ENCODE measurements at places on chromosomes 5 and 9.
A peak's percentile ranks its signal among the peaks of the same experiment; 100 is the strongest.

GRCh38 chr9:117072216-117072615 lies 342.6 kb downstream of the ASTN2 start:
- DNase-seq: no peak

GRCh38 chr9:15299374-15299939 lies 7.6 kb downstream of the TTC39B start:
- no peak for DNase-seq

DNA sequence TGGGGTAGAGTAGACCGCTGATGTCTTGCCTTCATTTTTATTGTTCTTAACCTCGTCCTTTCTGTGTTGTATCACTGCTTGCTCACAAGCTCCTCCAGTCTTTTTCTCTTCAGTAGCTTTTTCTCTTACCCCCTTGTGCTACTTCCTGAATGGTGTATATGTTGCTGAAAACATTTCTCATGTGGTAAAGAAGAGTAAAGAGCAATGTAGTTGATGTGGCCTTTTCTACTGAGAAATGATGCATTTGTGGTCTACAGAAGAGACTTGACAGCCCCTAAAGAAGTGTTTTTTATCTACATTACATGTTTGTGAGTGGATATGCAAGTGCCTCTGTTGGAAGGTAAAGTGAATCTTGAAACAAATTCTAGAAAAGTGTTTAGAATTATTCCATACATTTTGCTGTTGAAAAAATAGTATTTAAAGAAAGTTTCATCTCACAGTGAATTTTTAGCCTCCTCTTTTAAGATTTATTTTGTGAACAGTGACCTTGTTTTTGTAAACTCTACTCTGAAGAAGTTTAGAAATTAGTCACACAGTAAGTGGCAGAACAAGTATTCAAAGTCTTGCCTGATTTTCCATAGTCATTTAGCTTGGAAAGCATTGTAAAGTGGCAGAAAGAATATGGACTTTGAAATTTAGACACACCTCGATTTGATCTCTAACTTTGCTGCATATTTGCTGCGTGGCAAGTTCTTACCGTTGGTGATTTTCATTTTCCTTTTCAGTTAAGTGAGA lies 17.4 kb downstream of the CDC42SE2 start:
- DNase-seq: no peak

DNA sequence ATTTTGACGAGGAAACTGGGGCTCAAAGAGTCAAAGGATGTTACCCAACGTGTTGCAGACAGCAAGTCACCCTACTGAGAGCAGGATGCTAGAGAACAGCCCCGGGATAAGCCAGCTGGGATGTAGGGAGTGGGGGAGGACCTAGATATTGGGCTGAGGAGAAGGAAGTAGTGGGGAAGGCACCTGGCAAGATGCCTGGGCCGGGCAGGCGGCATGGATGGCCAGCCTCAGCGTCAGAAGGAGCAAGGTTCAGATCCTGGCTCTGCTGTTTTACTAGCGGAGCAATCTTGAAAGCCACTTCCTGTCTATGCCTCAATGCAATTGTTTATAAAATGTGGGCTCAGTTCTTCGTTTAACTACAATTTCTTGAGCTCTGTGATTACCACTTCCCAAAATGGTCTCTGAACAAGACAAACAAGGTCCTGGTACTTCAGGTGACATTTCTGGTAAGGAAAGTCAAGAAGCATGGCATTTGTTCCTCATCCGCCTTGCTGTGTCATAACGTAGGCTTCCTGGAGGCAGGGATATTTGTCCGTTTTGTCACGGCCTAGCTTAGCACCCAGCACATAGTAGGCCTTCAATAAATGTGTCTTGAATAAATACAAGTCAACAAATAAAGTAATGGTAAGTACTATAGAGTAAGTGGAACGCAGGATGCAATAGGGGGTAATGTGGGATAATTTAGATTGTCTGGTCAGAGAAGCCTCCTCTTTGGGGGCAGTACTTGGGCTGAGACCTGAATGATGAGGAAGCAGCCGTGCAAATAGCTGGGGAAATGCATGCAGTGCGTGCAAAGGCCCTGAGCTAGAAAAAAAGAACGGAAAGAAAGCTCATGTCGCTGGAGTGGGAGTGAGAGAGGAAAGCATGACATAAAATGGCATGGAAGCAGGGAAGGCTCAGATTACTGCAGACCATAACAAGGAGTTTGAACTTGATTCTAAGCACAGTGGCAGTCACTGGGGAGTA lies 70.5 kb downstream of the SMIM23 start:
- no peak for DNase-seq

DNA sequence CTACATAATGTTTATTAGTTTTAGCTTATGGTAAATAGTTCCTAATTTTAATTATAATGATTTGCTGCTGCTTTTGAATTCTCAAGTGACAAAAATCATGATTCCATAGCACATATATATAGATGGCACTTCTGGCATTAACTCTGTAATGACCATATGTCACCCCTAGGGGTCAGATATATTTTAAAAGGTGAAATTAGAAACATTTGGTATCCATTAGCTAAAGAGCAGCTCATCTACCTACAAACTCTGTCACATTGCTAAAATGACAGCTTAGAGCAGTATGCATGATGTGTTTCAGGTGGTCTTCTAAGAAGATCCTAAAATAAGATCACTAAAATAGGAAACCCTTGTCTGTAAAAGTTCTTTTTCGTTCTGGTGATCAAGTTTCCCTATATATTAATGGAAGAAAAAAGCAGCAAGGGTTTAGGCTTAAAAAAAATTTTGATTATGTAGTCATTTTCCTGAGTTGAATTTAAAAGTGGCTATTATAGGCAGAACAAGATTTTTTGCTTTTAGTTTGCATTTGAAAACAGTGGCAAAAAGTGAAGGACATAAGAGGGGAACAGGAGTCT lies 157.7 kb upstream of the POU5F2 start:
- peak; percentile 32 for DNase-seq

- DNase-seq: peak; percentile 4
These were observed 39.1 kb upstream of the RASGRF2 start for GRCh38 chr5:80921026-80921425.

DNA sequence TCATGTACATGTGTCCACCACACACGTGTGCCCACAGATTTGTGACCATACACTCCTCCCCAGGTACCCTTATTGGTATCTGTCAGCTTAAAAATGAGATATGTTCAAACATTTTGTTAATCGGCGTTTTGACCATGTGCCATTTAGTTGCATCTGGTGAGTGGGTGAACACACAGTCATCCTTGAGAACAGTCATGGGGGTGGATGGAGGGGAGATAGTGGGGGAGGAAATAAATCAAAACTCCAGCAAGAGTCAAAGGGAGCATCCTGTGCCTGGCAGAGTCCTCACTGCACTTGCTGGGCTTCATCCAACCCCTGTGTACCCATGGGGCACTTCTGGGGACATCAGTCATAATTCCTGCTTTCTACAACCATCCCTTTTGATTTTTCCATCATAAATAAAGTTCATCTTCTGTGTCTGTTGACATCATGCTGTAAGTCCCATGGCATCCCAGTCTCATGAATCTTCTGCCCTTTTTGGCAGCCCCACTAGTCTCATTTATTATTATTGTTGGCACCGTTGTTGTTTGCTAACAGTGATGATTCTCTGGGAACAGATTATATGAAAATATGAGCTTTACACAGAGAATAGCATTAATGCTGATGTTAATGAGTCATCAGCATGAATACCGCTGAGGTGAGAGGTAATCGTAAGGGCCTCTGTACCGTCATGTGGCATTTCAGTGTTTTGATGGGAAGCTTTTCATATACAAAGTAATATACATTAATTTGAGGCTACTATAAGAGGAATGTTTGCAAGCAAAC lies 24.4 kb upstream of the CLK4 start:
- DNase-seq: no peak

- no peak for DNase-seq
These were observed 9.4 kb upstream of the DDX41 start for GRCh38 chr5:177526191-177526590.

GRCh38 chr5:88722546-88723073 lies 160.4 kb downstream of the MEF2C start:
- DNase-seq: no peak

DNA sequence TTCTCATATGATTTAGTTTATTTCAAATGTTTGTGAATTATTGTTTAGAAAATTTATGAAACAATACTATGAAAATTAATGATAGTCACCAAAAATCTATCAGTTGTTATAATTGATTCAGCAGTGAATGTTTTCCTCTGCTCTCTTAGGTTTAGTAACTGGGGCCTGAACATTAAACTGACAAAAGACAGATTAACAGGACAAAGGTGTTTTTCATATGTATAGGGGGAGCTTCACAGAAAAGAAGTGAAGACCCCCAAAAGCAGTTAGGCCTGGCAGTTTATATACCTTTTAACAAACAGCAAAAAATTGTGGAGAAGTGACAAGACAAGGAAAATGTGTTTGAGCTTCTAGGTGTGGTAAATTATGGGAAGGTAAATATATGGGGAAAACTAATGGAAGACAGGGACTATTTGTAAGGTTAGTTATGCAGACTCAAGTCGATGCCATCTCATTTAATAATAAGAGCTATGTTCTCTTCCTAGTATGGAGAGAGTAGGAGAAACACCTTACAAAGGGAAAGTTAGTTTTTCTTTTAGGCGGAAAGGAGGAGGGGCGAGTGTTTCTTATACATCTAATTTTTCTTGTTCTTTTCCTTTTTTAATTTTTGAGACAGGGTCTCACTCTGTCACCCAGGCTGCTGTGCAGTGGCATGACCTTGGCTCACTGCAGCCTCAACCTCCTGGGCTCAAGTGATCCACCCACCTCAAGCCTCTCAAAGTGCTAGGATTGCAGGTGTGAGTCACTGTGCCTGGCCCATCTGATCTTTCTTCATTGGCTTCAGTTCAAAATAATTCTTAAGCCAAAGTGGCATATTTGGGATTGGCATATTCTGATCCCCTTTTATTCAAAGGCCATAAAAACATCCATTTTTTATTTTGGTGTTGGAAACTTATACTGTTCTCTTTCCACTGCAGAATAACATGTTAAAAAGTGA lies 77.8 kb downstream of the C9orf153 start:
- no peak for DNase-seq

GRCh38 chr9:105150991-105151685 lies 93.3 kb upstream of the SLC44A1 start:
- DNase-seq: peak; percentile 76

DNA sequence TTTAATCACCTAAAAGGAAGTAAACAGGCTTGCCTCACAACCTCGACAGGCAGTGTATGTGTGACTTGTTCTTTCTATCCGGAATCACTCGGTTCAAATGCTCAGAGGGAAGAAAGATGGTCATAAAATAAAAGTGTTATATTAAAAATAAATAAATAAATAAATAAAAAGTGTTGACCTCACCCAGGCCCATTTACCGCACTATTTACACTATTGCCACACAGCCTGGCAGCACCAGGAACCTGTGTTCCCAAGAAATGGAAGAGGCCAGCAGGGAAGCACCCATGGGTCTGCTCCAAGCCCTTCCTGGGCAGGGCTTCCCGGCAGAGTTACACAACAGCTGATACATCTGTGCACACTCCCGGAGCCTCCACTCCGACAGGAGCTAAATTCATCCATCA lies 127.9 kb downstream of the EFNA5 start:
- DNase-seq: peak; percentile 48

GRCh38 chr5:164220522-164220921 lies 715.1 kb downstream of the MAT2B start:
- no peak for DNase-seq

DNA sequence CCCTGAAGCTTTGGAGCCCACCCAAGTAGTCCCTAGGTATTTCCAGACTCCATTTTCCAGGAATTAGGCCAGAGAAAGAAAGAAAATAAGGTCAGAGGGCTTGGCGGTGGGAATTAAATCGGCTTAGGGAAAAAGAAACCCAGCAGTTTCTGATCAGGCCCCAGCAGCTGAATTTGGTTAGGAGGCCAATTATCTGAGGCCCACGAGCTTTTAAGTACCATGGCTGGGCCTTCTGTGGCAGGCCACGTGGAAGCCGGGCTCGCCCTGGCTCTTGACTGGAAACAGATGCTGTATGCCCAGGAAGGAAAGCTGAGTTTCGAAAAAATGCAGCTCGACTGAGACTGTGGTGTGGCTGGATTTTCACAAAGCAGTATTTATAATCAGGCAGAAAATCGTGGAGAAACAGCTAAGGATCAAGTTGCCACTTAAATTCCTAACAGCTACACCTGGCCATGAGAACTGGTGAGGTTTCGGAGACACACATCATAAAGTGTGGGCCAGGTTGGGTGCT lies 75.1 kb upstream of the PANK3 start:
- DNase-seq: no peak

- peak; percentile 70 for DNase-seq
These were observed 176.9 kb upstream of the WWC1 start for GRCh38 chr5:168114444-168115017.

GRCh38 chr5:67793418-67793817 lies 422.1 kb upstream of the PIK3R1 start:
- DNase-seq: no peak

GRCh38 chr5:14118551-14119320 lies 24.4 kb upstream of the TRIO start:
- DNase-seq: no peak

- no peak for DNase-seq
These were observed 43.7 kb downstream of the PSD2 start for GRCh38 chr5:139839232-139839815.

DNA sequence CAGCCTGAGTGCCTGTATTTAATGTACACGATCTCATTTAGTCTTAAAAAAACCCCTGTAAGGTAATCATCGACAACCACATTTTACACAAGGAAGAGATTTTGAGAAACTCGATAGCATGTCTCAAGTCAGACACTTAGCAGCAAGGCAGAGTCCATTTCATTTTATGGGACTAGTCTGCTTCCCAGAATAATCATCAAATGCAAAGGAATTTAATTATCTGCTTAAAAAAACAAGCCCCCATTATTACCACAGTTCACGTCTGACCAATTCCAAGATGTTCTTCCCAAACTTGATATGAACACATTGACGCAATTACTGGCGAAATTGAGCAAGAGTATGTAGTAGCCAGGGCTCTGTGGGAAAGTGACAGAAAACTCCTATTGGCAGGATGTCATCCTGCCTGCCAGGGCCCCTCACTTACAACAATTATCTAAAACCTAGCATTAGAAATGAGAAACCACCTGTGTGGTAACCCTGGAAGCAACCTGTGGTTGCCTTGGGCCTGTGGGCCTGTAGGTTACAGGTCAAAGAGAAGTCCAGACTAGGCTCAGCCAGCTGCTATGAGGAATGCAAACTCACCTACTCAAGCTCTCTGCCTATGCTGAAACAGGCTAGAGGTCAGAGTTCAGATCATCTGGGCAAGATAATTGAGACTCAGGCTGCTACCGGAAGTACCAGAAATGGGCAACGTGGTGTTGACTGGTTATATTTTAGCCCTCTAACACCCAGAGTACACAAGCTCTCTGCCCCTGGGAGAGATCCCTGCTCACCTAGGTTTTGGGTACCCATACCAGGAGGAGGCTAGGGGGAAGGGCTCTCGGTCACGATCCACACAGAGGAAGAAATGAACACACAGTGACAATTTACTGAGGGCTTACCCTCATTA lies 1.6 kb downstream of the B4GALT1 start:
- DNase-seq: no peak

GRCh38 chr9:113524468-113524867 lies 60.9 kb downstream of the RGS3 start:
- DNase-seq: no peak

GRCh38 chr9:98583417-98583816 lies 125.3 kb downstream of the GABBR2 start:
- DNase-seq: no peak
